ENCODE measurements at places on chromosomes 3 and 15.

DNA sequence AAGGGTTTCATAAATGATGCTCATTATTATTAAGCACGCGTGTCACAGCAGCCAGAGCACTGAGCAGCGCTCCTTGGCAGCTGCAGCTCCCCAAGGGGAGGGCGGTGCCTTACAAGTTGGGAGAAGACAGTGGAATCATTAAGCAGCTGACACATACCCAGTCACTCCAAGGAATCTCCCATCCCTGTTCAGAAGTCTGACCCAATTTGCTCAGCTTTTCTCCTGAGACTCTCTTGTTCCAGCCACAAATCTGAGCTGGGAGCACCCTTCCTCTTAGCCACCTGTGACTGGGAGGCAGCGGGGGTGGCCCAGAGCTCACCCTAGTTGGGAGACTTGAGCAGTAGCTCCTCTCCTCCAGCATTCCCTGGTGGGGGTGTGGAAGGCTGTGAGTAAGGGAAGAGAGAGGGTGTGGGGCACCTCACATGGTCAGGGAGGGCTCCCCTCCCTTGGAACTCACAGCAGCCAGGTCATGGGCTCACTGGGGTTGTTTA is 64.3 kb downstream of the DUT start:
- DNase-seq = no peak

DNA sequence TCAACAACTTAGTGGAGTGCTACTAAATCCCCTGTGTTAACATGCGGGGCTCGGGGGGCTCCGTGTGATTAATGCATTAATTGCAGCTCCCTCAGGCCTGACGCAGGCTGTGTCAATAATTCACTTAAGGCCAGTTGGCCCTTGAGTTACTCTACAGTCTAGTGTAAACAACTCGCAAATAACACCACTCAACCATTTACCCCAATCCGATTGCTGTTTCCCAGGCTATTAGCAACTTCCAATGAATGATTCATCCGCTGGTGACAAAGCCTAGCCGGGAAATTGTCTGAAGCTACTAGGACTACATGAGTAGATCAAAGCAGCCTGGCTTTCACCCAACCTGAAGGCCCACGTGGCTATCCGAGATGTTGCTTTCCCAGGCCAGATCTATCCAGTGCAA is 121.3 kb upstream of the SOX14 start:
- no peak for DNase-seq

DNA sequence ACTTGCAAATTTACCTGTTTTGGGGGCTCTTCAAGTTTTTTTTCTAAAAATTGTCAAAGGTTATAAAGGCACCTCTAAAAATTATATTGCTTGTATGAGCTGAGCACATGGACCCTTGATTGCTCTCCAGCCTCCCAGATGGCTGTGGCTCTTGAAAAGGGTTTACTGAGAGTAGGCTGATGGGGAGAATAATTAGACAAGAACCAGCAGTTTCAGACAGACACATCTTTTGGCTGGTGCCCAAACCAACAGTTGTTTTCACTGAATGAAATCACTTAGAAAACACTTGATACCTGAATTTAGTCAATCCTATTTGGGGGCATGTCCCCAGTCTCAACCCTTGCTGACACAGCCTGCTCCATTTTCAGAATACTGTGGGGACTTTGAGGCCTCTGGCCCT is 217.6 kb downstream of the KBTBD8 start:
- no peak for DNase-seq

DNA sequence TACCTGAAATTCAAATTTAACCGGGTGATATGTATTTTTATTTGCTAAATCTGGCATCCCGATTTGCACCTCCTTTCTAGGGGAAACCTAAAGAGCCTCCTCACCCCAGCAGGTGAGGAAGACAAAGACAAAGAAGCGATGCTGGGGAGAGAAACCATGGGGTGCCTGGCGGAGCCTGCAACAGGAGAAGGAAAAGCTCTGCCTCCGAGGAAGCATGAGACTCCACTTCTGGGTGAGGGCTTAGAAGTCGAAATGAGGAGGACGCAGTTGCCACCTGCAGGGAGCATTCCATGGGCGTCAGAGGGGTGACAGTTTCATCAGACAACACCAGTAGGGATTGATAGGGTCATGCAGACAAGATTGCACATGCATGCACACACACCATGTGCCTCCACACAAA is 30.5 kb upstream of the LYZL4 start:
- DNase-seq = no peak

DNA sequence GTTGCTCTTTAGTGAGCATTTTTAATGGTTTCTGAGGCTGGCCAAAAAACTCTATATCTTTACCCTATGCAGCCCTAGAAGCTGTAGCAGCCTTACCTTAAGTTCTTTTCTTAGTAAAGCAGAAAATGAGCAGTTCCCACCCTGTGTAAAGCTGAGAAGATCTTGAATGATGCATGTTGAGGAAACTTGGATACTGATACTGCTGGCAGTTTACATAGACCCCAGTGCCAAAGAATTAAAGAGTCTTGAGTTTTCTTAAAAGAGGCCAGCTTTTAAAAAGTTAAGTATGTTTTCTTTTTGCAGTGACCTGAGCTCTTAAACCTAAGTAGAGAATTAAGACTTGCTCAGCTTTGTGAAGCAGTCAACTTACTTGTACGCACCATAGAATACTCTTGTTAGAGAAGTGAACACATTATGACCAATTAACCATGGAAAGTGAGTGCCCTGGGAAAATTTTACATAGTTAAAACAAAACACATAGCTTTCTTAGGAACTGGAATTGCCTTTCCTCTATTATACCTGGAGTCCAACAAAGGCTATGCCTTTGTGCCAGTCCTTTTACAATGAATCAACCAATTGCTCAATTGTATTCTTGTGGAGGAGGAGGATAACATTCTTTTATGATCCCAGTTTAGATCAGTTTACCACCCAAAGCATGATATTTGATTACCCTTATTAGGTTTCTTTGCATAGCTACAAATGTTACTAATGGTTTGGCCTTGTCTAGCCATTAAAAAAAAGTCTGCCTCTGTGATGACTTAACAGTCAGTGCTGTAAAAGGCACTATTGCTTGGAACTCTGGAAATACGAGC is 28.4 kb downstream of the PLS1 start:
- no peak for DNase-seq

- no peak for DNase-seq
These were observed 43.7 kb downstream of the PCSK6 start for GRCh38 chr15:101445562-101446517.

GRCh38 chr3:187735837-187736236 is 9.4 kb downstream of the BCL6 start:
- no peak for DNase-seq

DNA sequence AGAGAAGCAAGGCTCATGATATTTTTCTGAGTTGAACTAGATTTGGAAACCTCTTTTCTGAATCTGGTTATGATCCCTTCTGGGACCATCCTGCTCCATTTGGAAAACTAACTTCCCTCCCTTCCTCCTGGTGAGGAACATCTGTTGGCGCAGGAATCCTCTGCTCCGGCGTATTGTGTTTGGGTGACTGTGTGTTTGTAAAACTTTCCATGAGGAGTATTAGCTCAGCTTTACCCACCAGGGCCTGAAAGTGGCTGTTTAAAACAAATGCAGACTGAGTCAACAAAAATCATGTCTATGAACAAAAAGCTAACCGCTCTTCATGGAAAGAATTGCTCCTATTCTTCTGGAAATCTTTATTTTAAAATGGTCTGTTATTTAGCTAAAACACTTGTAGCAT is 17.7 kb downstream of the STARD9 start:
- DNase-seq = no peak

GRCh38 chr3:41328926-41329325 is 129.6 kb downstream of the CTNNB1 start:
- DNase-seq = no peak

DNA sequence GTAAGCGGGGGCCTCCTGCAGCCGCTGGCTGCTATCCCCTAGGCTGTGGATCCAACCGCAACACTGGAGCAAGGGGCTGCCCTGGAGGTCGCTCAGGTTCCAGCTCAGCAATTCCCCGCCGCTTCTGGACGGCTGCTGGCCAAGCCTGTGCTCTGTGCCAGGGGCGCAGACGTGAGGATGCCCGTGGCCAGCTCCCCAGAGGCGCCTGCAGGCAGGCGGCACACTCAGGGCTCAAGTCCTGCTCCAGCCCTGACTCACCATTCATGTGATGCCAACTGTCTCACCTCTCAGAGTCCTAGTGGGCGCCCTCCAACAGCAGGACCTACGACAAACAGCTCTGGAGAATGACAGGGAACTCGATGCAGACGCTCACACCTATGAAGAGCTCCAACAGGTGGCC is 31.6 kb downstream of the KLHL25 start:
- DNase-seq = no peak

- DNase-seq = no peak
These were observed 23.5 kb upstream of the TRPM1 start for GRCh38 chr15:31125061-31125460.

GRCh38 chr15:85443593-85444087 is 63.2 kb downstream of the AKAP13 start:
- DNase-seq = no peak

DNA sequence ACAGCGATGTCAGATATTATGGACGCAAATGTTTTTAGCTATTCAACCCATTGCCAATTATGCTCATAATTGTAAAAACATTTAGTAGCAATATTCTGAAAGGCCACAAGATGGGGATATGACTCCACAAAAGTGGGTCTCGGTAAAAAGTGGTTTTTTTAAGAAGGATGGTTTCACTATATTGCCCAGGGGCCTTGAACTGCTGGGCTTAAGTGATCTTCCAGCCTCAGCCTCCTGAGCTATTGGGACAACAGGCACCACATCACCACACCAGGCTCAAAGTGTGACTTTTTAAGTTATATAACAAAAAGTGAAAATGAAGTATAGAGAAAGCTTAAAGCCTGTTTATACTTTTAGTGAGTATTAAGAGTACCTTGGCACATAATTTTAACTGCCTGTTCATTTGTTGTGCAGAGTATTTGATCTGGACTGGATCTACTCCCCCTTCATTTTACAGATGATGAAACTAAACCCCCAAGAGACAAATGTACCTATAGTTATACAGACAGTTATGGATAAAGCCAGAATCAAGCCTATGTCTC is 9.4 kb downstream of the NAA50 start:
- no peak for DNase-seq

DNA sequence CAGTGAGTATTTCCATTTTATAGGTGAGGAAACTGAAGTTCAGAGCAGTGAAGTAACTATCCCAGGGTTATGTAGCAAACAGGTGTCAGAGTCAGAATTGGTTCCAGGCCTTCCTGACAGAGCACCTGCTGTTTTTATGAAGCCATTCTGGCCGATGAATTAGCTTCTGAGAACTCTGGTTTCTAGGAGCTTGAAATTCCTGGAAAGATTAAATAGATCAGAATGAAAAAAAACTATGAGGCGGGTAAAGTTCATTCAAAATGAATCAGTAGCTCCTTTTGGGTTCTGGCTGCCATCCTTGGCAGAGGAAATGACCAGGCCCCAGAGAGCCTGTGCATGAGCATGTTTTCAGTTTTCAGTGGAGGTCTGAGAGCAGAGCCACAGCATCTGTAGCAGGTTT is 59.3 kb upstream of the CFAP161 start:
- no peak for DNase-seq

GRCh38 chr3:86895202-86895601 is 95.7 kb downstream of the VGLL3 start:
- no peak for DNase-seq

GRCh38 chr3:46065294-46065705 is 38.0 kb upstream of the XCR1 start:
- DNase-seq = peak; percentile 60

- no peak for DNase-seq
These were observed 296.8 kb downstream of the RORA start for GRCh38 chr15:60932051-60932915.

DNA sequence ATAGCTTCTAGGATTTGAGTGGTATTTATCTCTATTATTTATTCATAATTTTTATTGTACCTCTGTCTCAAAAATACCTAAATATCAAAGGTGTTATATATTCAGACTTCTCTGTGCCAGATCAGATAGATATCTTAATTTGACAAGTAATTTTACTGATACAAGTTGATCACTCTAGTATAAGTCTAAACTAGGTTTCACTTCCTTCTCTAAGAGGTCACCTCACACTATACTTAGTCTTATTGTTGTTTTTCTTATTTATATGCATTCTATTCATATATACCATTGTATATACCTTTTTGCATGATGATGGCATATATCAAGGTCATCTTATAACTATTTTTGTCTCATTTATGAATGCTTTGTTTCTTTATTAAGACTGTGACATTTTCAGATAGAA is 26.4 kb upstream of the HGD start:
- DNase-seq = no peak

DNA sequence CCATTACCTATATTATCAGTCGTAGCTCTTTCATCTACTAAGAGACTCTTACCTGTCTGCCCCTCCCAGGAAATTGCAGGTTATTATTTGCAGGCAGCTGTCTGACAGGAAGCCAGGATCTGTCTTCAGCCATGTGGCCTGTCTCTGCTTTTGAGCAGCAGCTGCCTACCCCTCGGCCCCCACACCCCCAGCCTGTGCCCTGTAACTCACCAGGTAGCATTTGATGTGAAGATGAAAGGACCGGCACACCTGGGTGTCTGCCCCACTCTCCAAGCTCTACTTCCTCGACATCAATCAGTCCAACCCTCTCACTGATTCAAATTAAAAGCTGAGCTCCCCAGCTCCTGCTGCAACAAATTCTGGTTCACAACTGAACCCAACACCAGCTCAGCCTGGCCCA is 197.2 kb upstream of the CTNNB1 start:
- DNase-seq = no peak

DNA sequence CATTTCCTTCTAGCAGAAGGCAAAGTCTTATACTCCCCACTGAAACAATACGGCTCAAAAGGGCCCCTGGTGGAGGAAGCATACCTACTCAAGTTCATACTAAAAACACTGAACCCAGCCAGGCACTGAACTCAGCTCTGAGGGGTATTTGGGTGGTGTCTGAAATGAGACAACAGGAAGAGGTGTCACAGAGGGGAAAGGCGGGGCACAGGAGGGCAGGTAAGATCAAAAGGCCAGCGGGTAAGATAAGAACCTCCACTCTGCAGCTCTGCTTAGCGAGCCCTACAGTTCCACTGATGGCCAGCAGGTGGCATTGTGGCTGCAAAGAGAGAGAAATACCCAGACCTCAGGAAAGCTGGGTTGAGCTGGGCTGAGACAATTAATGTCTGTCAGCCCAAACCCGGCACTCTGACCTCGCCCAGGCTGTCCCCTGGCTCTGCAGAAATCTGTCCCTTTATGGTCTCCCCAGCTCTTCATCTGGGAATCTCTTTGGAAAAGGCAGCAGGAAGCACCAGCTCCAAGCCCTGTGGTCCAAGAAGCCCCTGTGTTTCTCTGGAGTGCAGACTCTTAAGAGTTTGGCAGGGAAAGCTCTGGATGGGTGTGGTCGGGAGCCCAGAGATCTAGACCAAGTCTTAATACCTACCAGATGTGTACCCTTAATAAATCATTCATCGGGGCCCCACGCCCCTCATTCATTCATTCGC is 8.4 kb downstream of the MFGE8 start:
- peak; percentile 92 for DNase-seq

- no peak for DNase-seq
These were observed 19.2 kb upstream of the CYP11A1 start for GRCh38 chr15:74386496-74387140.

GRCh38 chr3:43810797-43811196 is 120.1 kb downstream of the ABHD5 start:
- no peak for DNase-seq

Data from activated naive CD8-positive, alpha-beta T cell treated with anti-CD3 and anti-CD28 coated beads, Interleukin-2, amount 10 ng/mL, durations not matched to agents 7 days and 5 days (primary cell).